Prostate gland (tissue), 2 donors: ENCODE measurements at places on chromosomes 4 and X.

DNA sequence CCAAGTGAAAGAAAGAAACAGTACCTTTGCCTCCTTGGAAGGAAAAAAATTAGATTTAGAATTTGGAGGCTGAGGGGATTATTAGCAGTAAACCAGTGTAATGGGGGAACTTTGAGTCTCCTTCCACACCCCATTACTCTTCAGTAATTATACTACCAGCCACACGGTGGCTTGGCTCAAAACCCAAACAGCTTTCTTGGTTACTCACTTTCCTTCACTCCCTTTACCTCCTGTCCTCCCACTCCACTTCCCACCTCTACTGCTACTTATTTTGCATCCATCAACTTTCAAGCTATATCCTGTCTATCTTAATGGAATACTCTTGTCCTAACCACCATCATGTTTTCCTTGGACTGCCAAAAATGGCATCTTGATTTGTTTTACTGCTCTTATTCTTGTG lies 310.6 kb upstream of the AADAT start:
- no peak for DNase-seq

GRCh38 chr4:181819946-181820345 lies 423.3 kb upstream of the TENM3 start:
- no peak for DNase-seq

DNA sequence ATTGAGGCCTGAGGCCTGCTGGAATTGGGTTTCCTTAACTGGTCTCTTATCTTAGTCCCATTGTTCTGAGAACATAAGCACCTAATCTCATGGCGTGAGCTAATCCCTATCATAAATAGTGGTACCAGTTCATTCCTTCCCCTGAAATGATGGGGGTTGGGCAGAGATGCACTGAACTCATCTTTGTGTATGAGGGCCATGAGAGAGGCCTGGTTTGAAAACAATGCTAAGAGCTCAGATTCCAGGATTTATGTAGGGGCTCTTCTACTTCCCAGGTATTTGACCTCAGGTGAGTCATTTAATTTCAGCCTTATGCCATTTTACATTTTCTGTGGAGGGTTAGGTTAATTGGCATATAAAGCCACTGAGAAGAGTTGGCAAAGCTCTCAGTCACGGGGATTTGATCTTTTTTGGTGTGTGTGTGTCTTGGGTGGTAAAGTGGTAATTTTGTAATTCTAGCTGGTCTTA lies 4.4 kb downstream of the RBM3 start:
- no peak for DNase-seq

- peak; percentile 27 for DNase-seq
These were observed 4.3 kb upstream of the TSPAN5 start for GRCh38 chr4:98662626-98663225.

DNA sequence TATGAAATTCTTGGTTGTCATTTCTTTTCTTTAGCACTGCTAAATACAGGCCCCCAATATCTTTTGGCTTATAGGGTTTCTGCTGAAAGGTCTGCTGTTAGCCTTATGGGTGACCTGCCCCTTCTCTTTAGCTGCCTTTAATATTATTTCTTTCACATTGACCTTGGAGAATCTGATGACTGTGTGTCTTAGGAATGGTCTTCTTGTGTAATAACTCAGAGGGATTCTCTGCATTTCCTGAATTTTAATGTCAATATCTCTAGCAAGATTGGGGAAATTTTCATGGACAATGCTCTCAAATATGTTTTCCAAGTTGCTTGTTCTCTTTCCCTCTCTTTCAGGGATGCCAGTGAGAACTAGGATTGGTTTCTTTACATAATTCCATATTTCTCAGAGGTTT lies 292.4 kb downstream of the SLC7A11 start:
- DNase-seq: no peak

DNA sequence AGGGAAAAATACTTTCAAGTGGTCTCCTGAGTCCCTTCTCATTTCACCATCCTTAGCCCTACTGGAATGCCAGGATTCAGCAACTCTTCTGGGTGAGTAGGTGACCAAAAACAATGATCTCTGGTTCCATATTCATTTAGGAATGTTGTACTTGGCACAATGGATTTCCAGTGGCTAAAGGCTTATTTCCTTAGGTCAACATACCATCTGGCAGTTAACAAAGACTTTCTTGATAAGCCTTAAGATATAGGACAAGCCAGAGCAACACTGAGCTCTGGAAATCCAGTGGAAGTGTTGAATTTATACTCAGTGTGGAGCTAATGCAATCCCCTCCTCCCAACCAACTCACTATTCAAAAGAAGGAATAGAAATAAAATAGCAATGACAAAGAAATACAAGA lies 139.4 kb upstream of the EMCN start:
- DNase-seq: no peak

DNA sequence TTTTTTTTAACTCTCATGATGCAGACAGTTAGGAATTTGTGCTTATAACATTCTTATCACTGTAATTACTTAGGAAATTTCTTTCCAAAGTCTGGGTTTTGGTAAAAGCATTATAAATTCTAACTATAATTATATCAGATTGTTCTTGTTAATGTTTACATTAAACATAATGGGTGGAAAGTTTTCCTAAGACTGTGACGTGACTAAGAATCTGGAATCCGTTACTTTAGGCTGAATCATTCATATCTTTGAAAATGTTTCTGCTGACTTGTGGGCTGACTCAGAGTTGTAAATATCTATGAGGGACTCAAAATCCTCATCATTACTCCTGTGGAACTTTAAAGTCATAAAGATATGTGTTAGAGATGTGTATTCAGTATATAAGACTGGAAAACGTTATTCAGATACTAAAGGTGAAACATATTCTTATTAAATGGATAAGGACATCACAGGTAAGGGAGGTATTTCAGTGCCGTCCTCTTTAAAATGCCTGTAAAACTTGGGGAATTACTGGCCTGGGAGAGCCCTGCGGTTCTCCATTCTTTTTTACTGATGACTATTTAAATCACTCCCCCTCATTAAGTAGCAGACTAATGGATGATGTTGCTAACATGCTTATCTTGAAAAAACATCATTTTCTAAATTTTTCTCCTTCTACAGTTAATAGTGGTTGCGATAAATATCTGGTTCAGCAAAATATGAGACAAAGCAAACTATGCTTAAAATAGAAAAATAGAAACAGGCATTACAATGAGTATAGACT lies 159.0 kb downstream of the DCLK2 start:
- DNase-seq: no peak

DNA sequence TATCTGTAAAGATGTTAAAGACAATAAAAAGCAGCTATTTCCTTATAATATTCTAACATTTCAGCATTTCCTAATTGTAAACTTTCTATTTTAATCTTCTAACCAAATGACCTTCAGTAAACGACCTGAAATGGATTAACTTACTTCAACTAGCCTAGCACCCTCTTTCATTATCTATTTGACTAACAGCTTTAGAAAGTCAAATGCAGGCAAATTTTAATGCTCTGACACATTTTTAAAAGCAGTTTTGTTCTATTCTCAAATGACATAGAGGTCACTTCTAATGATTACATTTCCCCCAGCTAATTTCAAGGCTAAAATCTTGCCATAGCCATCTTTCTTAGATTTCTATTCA lies 41.9 kb downstream of the SLC7A11 start:
- DNase-seq: no peak

GRCh38 chr4:87489678-87490077 lies 39.5 kb downstream of the SPARCL1 start:
- no peak for DNase-seq

- DNase-seq: no peak
These were observed 1.8 kb upstream of the EXOSC9 start for GRCh38 chr4:121799208-121799823.

DNA sequence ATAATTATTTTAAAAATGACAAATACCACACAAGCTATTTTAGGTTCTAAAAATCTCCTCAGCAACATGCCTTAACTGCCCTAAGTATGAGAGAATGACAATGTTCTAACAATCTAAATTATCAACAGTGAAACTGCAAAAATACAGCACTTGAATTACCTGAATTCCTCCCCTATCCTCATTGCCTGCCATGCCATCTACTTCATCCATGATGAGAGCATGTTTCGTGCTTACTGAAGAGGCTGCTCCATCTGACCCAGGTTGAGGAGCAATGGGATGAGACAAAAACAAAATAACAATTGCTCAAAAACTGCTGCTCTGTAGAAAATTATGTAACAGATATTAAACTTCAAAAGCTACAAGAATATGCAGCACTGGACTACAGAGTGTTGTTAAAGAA lies 63.3 kb downstream of the RFC1 start:
- no peak for DNase-seq

GRCh38 chrX:153800177-153800722 lies 5.8 kb downstream of the SSR4 start:
- DNase-seq: no peak

- no peak for DNase-seq
These were observed 26.5 kb upstream of the NEIL3 start for GRCh38 chr4:177283167-177283566.

DNA sequence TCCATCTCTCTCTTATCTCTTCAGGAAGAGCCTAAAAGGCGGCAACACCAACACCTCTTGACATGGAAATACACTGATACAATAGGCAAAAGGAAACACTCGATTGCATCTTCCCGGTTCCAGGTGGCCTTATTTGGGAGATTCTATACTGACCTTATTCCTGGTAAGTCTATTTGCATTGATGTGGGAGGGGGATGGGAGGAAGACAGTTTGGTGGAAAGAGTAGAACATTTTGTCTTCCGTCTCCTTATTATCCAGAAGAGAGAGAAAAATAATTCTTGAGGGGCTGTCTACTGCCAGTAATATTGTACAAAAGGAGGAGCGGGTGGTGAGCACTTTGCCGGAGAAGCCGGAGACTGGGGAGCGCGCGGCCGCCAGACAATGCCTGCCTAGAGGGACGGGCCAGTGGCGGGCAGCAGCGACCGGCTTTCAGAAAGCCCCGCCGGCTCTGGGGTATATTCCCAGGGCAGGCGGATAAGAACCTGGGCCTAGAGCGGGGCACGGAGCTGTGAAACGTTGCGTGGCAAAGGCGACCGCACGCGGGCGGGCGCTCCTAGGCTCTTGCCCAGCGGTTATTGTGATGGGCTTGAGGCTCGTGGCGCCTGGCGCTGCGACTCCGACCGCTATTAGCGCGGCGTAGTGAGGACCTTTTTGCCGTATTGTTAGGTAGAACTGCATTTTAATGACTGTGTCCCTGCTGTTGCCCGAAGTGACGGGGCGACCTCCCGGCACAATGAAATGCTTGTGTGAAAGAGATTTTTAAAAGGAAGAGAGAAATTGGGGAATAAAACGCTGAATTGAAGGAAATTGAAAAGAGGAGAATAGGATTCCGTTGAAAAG lies 518 bp downstream of the PRDM8 start:
- no peak for DNase-seq

GRCh38 chrX:14529290-14529989 lies at the start of gene GLRA2:
TSS of gene GLRA2 (plus strand) at chrX:14529536. CDS start at chrX:14530058, 522 bp downstream.
- no peak for DNase-seq

DNA sequence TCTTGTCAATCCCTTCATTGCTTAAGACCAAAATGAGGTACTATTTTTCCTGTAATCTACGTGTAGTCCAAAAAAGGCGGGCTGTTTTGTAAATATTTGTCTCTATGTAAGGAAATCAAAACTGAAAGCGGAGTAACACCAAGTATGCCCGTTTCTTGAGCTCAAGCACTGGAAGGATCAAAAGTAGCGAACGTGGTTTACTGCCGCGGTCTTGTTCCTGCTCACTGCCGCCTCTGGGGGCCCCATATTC lies 71.5 kb downstream of the AFF1 start:
- no peak for DNase-seq

- no peak for DNase-seq
These were observed 71.2 kb downstream of the BEND2 start for GRCh38 chrX:18149454-18149853.

DNA sequence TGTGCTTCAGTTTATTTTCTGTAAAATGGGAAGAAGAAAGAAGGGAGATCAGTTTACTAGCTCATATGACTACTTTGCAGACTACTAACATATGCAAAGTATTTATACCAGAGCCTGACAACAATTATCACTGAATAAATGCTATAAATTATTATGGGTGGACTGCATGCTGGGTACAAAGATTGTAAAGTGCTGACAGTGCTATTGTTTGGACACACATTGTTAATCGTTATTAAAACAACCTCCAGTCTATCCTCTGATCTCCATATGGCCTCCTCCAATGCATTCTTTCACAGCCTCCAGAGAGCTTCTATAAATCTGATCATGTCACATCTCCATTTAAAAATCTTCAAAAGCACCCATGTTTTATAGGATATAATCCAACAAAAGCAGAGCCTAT lies 90.1 kb upstream of the HS3ST1 start:
- no peak for DNase-seq

DNA sequence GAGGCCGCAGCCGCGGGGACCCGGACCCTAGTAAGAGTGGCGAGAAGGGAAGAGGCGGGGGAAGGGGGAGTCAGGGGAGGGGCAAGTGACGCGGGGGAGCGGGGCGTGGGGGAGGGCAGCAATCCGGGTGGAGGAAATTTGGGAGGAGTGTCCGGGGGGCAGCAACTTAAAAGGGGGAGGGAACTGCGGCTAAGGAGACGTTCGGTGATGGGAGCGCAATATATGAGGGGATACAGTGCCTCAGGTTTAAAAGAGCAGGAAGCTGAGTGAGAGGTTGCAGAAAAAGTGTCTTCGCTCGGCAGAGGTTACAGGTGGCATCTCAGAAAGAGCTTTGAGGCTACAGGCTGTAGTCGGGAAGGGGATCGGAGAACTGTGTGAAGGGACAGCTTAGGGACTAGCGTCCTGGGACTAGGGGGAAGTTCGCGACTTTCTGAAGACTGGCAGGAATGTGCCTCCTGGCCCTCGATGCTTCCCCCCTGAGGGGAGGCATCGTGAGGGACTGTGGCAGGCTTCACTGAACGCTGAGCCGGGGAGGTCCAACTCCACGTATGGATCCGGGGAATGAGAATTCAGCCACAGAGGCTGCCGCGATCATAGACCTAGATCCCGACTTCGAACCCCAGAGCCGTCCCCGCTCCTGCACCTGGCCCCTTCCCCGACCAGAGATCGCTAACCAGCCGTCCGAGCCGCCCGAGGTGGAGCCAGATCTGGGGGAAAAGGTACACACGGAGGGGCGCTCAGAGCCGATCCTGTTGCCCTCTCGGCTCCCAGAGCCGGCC lies 519 bp downstream of the FOXO4 start:
- peak; percentile 55 for DNase-seq

DNA sequence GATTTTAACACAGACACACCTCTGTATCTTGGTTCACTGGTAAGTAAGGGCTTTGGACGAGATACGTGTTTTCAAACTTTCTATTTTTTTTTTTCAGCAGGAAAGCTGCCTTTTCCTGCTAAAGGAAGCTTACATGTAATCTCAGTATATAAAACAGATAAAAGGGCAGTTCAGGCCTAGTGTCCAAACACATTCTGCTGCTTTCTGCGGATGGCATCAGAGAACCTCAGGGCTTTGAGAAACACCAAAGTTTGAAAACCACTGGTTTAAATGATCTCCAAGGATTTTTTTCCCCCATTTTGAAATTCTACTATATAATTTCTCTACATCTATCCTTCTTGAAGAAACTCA lies 76.0 kb downstream of the ZAR1 start:
- no peak for DNase-seq
